SIG-M5 (cell line): ENCODE measurements at places on chromosomes 1 and 21.

GRCh38 chr1:193905288-193906085 lies 719.1 kb upstream of the B3GALT2 start:
- DNase-seq = no peak

DNA sequence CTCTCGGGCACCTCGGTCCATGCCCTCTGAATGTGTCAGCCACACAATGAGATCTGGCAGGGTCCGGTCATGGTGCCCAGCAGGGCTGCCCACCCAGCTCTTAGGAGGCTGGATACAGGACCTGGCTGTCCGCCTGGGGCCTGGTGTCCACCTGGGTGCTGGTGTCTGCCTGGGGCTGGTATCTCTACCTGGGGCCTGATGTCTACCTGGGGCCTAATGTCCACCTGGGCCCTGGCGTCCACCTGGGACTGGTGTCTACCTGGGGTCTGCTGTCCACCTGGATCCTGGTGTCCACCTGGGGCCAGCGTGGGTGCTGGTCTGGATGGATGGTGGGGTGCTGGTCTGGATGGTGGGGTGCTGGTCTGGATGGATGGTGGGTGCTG lies 45.1 kb upstream of the ACTRT2 start:
- DNase-seq = no peak

DNA sequence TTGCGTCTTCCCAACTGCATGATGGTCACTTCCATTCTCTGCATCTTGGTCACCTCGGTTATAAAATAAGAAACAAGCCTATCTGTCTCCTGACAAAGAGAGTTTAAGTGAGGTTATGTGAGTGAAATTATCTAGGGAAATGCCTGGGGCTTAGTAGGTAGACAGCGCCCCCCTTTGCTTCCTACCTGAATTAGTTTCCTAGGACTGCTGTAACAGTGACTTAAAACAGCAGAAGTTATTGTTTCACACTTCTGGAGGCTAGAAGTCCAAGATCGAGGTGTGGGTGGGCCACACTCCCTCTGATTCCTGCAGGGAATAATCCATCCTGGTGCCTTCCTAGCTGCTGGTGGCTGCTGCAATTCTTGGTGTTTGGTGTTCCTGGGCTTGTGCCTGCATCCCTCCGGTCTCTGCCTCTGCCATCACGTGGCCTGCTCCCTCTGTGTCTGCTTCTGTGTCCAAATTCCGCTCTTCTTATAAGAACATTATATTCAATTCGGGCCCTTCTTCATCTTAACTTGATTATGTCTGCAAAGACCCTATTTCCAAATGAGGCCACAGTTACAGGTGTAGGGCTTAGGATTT lies 92.6 kb downstream of the IGSF21 start:
- no peak for DNase-seq

DNA sequence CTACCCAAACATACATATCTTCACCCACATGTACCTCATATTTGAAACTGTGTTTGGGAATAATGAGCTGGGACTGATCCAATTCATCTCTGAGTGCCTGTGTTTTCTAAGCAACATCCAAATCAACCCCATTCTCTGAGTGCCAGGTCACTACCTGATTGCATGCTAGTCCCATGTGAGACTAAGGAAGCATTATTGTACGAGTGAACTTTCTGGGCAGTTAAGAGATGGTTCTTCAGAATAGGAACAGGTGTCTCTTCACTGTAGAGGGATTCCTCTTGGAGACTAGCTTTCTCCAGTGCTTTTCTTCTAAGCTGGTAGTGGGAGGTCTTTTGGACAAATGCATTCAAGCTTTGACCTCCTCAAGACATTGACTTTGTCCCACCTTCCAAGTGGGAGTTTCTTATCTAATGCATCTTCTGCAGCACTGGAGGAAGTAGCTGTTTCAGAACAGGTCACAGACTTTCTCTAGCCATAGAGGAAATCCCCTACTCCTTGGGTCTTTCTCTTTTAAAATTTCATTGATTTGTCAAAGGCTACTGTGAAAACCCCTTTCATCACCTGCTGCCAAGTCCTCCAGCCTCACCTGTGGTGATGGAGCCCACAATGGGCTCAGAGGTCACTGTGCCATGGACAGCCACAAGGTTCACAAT lies 172.0 kb upstream of the KIAA0040 start:
- no peak for DNase-seq

DNA sequence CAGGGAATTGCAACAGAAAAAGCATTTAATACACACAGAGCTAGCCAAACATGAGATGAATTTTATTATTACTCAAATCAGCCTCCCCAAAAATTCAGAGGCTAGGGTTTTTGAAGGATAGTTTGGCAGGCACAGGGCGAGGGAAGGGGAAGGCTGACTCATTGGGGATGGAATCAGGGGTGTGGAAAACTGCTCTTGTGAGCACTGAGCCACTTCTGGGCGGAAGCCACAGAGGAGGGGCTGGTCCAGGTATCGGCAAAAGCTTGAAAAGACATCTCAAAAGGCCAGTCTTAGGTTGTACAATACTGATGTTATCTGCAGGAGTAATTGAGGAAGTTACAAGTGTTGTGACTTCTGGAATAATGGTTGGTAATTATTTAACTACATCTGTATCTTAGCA lies 109.4 kb downstream of the TLR5 start:
- no peak for DNase-seq

- DNase-seq = no peak
These were observed 111.4 kb downstream of the KCND3 start for GRCh38 chr1:111878091-111878490.

GRCh38 chr1:179190861-179191260 lies 38.6 kb downstream of the ABL2 start:
- no peak for DNase-seq

DNA sequence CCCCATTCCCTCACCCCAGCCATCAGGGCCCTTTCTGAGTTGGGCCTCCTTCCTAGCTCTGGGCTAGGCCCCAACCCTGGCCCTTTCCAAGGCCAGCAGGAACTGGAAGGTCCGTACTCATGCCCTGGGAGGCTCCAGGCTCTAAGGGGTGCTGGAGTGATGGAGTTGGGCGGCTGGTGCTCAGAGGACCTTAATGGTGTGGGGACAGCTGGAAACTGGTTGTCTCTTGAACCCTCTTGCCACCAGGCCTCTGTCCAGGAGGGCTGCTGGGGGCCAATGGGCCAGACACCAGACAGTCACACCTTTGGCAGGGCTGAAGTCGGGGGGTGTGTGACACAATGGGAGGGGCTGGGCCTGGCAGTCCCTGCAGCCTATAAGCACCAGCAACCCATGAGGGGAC lies 9.2 kb upstream of the PADI1 start:
- no peak for DNase-seq

DNA sequence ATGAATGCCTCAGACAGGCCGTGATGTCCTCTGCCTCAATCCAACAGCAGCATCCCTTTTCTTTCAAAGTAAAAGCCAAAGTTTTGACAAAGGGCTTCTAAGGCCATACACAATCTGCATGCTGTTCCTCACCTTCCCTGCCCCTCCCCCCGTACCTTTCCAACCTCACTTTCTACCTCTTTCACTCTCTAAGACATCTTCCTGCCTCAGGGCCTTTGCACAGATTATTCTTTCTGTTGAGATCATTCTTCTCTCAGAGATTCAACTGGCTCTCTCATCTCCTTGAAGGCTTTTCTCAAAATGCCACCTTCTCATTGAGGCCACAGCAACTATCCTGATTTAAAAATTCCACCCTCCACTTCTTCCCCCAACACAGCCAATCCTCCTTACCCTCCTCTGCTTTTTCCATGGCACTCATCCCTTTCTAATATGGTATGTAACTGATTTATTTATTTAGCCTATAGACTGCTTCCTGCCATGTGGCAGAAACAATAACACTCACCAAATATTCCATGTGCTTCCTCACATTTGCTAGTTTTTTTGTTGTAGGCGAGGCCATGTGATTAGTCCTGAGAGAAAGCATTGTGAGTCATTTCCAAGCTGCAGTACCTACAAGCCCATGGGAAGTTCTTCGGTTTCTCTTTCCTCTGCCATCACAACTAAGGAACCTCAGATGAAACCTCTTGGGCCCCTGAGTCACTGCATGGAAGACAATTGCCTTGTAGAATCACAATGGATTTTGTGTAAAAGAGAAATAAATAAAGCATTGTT lies 58.7 kb upstream of the GADD45A start:
- DNase-seq = no peak

DNA sequence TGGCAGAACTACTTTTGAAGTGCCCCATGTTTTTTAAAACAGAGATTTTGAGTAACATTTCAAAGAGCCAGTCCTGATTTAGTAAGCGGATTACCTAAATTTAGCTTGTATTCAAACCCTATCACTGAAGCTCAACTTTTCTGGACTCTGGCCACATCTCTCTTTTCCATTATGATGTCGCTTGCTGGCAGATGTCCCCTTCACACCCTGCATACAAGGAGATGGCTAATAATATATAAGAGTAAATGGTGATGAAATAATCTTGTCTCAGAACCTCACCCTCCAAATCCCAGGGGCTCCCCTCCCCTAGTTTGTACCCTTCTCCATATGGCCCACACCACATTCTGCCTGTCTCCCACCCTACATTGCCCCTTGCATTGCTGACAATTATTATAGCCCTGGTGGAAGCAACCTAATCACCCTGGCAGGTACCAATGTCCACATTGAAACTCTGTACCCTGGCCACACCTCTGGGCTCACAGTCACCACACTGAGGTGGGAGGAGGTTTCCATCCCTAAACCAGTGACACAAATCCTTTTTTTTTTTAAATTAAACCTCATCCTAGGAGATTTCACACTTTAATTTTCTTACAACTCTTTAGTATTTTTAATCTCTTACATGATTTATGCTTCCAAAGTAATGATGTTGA lies 106.0 kb upstream of the SYT6 start:
- DNase-seq = no peak

GRCh38 chr1:12473596-12474362 lies 144.2 kb downstream of the DHRS3 start:
- DNase-seq = no peak

DNA sequence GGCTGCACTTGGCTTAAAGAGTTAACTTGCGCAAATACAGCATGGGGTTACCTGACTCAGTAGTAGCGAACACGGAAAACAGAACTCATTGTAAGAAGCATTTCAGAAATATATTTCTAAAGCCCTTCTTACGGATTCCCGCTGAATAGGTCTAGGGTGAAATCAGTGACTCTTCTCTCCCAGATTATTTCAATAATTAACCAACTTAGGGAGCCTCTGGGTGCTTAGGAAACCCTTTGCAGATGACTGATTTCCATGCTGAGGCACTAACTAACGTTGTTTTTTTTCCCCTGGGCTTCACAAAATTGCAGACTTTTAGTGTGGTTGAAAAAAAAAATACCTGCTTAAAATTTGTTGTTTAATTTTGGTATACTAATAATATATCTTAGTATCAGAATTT lies 40.3 kb downstream of the BTG3 start:
- DNase-seq = no peak

- no peak for DNase-seq
These were observed 48.2 kb upstream of the BTG3 start for GRCh38 chr21:17660862-17661261.

DNA sequence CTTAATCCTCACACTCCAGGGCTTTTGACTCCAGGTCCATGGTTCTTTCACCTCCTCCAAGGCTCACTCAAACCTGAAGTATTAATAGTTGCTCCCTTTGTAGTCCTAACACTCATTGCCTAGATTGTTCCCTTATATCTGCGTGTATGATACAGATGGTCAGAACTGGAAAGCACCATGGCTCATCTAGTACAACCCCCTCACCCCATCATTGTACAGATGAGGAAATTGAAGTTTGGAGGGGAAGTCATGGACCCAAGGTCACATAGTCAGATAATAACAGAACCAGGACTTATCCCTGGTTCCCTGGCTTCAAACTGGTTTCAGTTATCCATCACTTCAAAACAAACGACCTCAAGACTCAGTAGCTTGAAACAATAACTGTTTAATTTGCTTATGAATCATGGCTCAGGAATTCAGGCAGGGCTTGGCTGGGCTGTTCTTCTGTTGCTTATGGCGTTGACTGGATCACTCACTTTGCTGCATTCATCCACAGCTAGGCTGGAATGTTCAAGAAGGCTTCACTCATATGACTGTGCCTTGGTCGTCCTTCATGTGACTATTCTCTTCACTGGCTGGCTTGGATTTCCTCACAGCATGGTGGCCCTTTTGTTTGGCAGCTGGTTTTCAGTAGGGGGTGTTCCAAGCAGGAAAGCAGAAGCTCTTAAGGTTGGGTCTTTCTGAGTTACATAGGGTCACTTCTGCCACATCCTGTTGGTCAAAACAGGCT lies 5.0 kb downstream of the NOS1AP start:
- DNase-seq = no peak

DNA sequence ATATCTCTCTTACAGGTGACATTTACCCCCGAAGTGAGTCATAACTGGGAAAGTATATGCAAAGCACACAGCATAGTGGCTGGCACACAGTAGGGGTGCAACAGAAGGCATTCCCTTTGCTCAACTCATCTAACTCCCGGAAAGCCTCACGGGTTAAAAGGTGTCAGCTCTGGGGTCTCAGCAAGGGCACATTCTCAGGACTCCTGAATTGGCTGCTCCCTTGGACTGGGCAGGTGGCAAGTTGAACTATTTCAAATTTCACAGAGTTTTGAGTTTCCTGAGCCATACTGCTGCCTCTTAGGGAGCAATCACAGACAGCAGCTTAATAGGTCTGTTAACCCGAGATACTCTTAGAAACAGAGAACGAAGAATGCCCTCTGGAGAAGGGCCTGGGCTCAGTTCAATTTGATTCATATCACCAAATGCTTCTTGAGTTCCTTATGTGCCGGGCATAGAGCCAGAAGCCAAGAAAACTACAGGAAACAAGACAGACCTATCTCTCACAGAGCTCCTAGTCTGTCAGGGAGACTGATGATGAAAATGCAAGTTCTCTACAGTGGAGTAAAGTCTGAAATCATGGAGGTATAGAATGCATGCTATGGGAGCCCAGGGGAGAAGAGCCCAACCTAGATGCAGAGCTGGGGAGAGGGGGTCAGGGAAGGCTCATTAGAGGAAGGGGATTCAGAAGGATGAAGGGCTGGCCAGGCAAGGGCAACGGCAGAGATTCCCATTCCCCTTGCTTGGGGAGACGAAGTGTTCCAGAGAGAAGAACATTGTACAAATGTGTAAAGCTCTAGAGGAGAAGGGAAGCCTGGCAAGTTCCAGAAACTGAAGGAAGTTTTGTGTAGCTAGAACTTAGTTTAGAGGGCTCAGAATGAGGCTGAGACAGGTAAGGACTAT lies 143.9 kb upstream of the HMGB4 start:
- no peak for DNase-seq
